ENCODE measurements at places on chromosomes 11 and 22. TPM values are rescaled to one million over a fixed set of nuclear protein-coding genes. Genes with fewer than 3 reads are reported as not detected.

DNA sequence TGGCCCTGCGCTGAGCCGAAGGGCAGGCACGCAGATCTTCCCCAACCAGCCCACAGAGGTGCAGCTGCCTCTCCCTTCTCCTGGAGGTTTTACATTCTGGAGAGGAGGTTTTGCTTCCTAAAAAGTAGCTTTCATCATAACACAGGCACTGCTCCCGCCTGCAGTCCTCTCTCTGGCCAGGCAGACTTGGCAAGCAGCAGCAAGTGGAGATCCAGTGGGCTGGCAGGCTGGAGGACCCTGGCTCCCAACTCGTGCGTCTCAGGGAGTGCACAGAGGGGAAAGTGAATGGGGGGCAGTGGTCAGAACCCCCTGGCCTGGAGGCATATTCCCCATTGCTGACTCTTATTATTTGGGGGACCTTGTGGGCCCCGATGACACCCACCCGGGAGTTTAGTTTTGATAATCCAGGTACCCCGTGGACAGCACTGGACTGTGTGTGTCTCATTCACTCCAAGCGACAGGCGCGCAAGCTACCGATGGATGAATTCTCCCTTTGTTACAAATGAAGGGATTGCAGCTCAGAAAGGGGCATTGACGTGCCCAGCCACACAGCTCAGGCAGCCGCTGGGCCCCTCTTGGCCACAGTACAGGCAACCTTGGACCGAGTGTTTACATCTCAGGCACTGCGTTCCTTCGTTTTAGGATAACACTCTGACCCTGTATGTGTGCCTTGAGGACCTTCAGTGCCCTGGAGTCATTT is 1223.9 kb downstream of the BRD1 start:
- no peak for DNase-seq

DNA sequence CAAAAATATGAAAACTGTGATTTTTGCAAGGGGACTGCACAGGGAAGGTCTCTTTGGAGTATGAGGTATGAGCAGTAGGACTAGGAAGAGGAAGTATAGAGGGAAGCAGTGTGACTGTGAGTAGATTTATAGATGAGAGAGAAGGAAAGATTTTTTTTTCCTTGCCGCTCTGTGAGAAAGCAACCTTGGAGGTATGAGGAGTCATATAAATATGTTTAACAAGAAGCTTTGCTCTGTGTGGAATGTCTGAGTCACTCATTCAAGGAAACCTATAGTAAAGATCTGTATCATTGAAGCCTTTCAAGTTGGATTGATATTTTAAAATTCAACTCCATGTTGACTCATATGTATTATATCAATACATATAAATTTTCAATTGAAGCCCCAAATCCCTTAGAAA is 26.2 kb downstream of the DNHD1 start:
- no peak for DNase-seq

- DNase-seq = peak; percentile 72
Measured at GRCh38 chr22:30241576-30242371, 4.8 kb downstream of the LIF start.

- no peak for DNase-seq
Measured at GRCh38 chr11:28153586-28153985, 45.4 kb downstream of the METTL15 start.

The NTM gene
- 41.5 TPM for total RNA-seq

- DNase-seq = no peak
Measured at GRCh38 chr11:35210876-35211546, 72.0 kb downstream of the CD44 start.

The SLC5A1 gene
- total RNA-seq = not detected

The MOGAT2 gene
- total RNA-seq = not detected

DNA sequence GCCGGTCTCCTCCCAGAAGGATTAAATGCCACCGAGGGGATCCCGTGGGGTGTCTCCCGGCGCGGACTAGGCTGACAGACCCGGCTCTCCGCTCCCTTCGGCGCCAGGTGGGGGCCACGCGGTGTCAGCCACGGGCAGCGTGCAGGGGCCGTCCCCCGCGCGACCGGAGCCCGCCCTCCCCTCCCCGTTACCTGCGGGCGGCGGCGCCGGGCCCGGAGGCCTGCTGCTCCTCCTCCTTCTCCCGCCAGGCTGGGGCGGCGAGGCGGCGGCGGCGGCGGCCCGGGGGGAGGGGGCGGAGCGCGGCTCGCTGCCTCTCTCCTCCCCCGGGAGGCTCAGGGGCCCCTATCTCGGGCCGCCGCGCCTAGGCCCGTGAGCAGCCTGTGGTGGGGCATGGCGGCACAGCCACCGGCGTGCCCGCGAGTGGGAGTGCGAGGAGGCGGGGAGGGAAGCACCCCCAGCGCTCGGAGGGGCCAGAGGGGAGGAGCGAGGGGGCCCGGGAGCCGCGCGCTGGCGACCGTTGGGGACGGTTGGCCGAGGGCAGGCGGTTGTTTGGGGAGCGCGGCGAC is 450 bp downstream of the ZBTB44 start:
- DNase-seq = peak; percentile 60

The IGF2 gene
- total RNA-seq = 330 TPM

The TEX54 gene
- total RNA-seq = not detected

The CLDN5 gene
- 11.0 TPM for total RNA-seq

The TPBGL gene
- total RNA-seq = not detected

- DNase-seq = no peak
Measured at GRCh38 chr22:25736378-25737011, 5.5 kb upstream of the MYO18B start.

DNA sequence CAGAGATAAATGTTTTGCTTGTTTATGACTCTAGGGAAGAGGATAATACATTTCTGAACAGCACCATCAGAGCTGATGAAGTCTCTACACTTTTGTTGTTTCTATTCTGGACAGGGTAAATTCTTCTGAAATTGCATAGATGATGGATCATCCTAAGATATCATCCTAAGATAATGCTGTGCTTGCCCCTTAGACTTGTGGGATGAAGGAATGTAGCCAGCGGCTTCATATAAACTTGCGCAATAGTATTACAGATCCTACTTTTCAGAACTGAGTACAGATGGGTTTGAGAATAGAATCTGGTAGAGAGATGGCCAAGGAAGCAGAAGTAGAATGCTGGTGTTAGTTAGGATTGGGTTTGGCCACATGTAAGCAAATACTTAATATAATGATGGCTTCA is 61.0 kb downstream of the NCAM1 start:
- no peak for DNase-seq
